ENCODE measurements at places on chromosomes 5 and 9.

- peak; percentile 42 for DNase-seq
These were observed 211.5 kb downstream of the PAPPA start for GRCh38 chr9:116365056-116365471.

DNA sequence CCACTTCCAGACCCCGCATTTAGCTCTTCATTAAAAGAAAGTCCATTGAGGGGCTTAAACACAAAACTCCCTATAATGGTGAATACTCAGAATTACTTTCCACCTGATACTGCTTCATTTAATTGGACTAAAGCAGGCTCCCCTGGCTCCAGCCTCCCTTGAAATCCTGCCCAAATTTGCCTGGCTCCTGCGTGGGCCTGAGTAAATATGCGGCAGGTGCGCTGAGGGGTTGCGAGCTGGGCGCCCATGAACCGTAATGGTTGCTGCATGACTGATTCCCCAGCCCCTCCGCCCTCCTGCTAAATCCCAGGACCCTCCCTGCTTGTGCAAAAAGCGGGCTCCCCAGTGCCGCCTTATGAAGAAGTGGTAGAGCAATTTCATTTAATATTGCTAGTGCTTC lies 639.7 kb downstream of the BNC2 start:
- no peak for DNase-seq

GRCh38 chr5:138953387-138954256 lies 78.5 kb upstream of the LRRTM2 start:
- DNase-seq = peak; percentile 95

DNA sequence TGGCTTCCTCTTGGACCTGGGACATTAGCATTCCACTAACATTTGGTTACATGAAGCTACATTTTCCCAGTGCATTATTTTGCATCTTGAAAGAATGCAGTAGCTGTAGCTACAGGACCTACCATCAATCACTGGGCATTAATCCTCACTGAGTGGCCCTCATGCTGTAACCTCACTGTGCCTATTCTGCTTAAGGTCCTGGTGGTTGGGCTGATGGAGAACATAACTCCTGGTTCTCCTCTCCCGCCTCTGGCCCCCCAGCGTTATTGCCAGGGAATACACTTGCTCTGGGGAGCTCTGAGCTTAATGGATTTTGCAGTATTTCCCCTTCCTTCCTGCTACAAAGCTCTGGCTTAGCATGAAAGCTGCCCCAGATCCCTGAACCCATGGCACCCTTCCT lies 111.5 kb upstream of the EQTN start:
- DNase-seq = no peak

DNA sequence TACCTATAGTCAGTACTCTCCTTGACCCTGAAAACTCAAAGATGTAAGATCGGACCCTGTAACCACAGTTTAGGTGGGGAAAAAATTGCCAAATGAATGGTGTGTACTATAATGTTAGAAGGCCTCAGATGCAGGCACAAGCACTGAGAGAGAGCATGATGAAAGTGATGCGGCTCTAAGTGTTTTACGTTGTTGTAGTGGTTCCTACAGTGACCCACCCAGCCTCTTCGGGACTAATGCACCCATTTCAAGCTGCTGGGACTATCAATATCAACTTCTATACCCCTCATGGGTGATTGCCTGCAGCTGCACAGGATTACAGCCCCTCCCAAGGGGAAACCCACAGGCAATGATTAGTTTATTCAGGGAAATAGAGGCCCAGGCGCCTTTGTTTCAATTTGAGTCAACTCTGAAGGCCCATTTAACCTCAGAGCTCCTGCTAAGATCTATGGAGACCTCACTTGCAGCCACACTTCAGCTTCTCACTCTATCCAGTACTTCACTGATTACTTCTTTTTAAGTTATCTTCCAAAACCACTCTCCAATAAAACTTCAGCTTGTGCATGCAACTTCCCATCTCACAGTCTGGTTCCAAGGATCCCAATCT lies 340.7 kb downstream of the NR2F1-AS1 start:
- DNase-seq = no peak

- no peak for DNase-seq
These were observed 33.3 kb upstream of the RNF38 start for GRCh38 chr9:36433386-36433785.

- peak; percentile 26 for DNase-seq
These were observed 18.7 kb upstream of the NRARP start for GRCh38 chr9:137320555-137321384.

DNA sequence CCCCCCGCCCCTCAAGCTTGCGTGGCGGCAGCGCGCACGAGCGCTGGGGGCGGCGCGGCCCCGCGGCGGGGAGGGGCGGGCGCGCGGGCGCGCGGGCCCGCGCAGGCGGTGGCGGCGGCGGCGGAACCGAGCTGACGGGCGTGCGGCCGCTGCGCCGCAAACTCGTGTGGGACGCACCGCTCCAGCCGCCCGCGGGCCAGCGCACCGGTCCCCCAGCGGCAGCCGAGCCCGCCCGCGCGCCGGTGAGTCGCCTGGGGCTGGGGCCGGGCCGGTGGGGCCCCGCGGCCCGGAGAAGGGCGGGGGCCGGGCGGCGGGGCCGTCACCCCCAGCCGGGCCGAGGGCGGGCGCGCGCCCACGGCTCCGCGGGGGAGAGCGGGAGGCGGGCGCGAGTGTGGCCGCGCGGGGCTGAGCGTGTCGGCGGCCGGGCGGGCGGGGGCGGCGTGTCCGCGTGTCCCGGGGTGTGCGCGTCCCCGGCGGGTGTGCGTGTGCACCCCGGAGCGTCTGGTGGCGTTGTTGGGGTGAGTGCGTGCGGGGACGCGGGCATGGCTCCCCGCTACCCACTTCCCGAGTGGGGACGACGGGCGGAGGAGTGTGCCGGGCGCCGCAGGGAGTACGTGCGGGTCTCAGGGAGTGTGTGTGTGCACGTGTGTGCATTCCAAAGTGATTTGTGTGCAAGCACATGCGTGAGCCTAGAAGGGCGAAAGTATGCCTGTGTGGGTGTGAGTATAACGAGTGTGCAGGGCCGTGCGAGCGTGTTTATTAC lies at the start of gene NEK6:
Gene NEK6, plus strand, starts transcription at position 106 of the 763 bp plus-strand sequence. CDS start 44,016 bp downstream, outside the sequence.
- DNase-seq = peak; percentile 88

- DNase-seq = peak; percentile 69
These were observed 206.6 kb upstream of the HAPLN1 start for GRCh38 chr5:83927140-83927733.

DNA sequence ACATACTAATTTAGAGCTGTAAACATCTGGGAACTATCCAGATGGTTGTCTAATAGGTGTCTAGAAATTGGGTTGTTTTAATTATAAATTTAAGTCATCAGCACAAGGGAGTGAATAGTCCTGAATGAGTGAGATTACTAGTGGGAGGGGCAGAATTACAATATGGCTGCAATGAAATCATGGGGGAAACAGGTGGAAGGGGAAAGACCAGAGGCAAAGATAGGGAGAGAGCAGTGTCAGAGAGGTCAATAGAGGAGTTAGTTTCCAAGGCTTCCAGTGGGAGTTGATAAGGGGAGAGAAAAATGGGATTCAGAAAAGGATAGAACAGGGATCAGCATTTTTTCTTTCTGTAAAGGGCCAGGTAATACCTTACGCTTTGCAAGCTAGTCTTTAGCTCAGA lies 8.9 kb downstream of the AK6 start:
- DNase-seq = no peak

DNA sequence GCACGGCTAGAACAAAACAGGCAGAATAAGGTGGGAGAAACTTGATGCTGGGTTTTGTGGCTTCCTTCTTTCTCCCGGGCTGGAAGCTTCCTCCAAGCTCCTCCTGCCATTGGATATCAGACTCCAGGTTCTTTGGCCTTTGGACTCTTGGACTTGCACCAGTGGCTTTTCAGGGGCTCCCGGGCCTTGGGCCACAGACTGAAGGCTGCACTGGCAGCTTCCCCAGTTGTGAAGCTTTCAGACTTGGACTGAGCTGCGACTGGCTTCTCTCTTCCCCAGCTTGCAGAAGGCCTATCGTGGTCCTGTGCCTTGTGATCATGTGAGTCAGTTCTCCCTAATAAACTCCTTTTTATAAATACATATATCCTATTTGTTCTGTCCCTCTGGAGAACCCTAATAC lies 364.4 kb downstream of the DNAH5 start:
- no peak for DNase-seq

GRCh38 chr9:20378851-20379250 lies 243.4 kb downstream of the MLLT3 start:
- no peak for DNase-seq
